ENCODE measurements at places on chromosomes 7 and 10. TPM values are rescaled to one million over a fixed set of nuclear protein-coding genes. Genes with fewer than 3 reads are reported as not detected.

The GPR37 gene
- 0.19 TPM for total RNA-seq

The C1QL3 gene
- not detected for total RNA-seq

GRCh38 chr7:121874298-121874697, 1.3 kb downstream of the PTPRZ1 start:
- DNase-seq, result no peak

DNA sequence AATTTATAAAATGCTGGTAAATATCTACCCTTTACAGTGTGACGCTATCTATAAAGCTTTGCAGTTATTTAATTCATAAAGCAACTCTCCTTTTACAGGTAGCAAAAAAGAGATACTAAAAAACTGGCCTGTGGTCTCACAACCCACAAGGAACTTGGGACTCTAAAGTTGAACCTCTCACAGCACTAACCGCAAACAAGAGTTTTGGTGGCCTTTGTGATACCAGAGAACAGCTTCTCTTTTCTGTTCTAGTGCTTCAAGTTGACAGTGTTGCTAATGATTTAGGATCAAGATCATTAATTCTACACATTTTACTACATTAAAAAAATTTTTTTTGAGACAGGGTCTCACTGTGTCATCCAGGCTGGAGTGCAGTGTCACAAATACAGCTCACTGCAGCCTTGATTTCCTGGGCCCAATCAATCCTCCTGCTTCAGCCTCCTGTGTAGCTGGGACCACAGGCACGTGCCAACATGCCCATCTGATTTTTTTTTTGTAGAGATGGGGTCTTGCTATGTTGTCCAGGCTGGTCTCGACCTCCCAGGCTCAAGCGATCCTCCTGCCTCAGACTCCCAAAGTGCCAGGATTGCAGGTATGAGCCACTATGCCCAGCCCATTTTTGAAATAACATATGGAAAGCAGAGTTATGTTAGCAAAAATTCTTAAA, 56.0 kb upstream of the ST8SIA6 start:
- no peak for DNase-seq

DNA sequence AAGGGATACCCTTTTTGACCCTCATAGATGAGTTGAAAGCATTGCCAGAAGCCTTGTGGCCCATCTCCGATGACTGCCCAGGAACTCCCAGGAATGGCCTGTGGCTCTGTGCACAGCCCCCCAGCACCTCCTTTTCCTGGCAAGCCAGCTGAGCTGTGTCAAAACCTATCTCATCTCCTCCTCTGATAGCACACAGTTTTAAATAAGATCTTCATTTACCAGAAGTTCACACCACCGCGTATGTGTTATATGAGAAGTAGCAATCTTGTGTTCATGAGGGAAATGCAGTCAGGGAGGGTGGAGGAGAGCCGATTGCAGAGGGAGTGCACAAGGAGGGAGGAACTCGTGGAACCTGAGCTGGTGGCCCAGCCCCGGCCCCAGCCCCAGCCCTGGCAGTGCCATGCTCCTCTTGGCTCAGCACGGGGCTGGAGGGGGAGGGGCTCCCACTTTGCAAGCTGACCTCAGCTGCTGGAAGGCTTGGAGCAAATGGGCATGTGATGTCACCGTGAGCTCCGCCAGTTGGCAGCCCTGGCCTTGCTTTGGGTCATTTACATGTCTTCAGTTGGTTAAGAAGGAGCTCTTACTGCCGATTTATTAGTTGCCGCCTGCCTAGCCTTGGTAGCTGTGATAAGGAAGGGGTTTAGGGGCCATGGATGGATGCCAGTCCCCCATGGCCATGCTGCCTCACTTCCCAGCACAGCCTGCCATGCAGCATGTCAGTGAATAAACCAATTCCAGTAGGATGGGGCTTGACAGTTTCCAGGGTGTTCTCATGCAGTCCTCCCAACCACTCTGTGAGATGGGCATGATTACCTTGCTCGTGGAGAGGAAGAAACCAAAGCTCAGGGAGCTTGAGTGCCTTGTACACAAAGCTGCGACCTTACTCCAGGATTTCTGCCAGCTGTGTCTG, 20.0 kb downstream of the UNC5B start:
- peak; percentile 92 for DNase-seq

- no peak for DNase-seq
Measured at GRCh38 chr10:133241501-133242205, 4.0 kb downstream of the VENTX start.

- no peak for DNase-seq
Measured at GRCh38 chr7:114590298-114590697, 175.7 kb downstream of the FOXP2 start.

DNA sequence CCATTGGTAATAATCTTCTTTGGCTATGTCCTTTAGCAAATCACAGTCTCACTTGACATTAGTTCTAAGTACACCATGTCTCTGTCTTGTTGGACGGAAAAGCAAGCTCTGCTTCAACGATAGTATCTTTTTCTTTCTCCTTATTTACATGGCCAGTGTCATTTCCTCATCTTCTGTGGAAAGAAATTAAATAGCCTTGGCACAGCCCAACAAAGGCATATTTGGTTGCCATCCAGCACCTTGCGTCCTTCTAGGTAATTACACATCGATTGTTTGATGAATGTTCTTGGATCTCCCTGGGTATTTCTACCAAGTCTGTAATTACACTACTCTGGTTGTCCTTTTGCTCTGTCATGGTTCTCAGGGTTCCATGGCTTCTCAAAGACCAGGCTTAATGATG, 183.1 kb downstream of the CHN2 start:
- no peak for DNase-seq

GRCh38 chr10:6659451-6659850, 79.4 kb upstream of the PRKCQ start:
- DNase-seq, result no peak
